ENCODE measurements at places on chromosomes 3 and 15.

- no peak for DNase-seq
Measured at GRCh38 chr3:132254076-132254755, 63.0 kb upstream of the ACP3 start.

DNA sequence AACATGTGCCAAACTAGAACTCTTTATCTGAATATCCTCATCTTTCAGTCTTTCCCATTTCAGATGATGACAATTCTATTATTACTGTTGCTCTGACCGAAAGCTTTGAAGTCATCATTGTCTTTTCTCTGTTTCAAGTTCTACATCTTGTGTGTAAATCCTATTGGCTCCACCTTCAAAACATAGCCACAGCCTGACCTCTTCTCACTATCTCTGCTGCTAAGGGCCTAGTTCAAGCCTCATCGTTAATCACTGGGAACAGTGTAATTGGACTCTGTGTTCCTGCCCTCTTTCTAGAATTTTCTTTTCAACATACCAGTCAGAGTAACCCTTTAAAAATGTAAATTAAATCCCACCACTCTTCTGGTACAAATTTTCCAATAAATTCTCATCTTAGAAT is 105.1 kb downstream of the OXSM start:
- no peak for DNase-seq

- no peak for DNase-seq
Measured at GRCh38 chr3:40593351-40593750, 68.6 kb downstream of the ZNF621 start.

DNA sequence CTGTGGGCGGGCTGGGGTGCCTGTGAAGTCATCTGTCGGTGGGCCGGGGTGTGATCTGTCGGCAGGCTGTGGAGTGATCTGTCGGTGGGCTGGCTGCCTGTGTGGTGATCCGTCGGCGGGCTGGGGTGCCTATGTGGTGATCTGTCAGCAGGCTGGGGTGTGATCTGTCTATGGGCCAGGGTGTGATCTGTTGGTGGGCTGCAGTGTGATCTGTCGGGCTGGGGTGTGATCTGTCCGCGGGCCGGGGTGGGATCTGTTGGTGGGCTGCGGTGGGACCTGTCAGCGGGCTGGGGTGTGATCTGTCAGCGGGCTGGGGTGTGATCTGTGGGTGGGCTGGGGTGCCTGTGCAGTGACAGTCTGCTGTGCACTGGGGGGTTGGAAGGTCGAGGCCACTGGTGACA is 204.5 kb downstream of the XXYLT1 start:
- DNase-seq: no peak

- no peak for DNase-seq
Measured at GRCh38 chr15:101827257-101827656, 15.3 kb downstream of the OR4F15 start.

DNA sequence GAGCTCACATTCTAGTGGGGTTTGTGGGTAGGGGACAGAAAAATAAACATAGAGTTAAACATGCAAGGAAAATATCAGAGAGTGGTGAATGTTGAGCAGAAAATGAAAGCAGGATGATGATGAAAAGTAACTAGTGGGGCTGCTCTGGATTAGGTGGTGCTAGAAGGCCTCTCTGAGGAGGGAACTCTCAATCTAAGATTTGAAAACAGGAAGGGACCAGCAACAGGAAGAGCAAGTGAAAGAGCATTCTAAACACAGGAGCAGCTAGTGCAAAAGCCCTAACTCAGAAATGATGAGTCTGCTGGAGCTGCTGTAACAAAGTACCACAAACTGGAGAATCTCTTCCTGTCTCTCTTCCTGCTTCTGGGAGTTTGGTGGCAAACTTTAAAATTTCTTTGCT is 468.6 kb upstream of the AGTR1 start:
- DNase-seq: no peak

DNA sequence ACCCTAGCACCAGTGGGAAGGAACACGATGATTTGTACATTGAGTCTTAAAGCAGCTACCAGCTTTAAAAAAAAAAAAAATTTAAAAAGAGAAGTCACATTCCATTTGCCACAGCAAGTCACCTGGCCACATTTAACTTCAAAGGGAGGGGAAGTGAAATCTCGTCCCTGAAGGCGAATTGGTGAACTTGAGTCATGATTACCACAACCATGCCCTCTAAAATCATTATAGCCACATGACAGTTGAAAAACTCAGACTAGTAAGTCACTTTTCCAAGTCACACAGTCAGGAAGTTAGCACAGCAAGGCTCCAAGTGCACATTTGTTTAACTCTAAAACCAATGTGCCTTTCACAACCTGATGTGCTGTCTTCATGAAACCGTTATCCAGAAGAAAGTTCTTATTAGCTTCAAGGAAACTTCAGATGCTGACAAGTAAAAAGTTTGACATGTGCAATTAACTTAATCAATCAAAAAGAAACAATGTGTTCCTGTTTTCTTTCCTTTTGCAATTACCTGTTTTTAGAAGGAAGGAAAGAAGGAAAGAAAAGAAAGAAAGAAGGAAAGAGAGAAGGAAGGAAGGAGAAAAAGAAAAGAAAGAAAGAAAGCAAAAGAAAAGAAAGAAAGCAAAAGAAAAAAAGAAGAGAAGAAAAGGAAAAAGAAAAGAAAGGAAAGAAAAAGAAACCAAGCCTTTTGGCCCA is 8.3 kb upstream of the THSD4 start:
- DNase-seq: no peak

GRCh38 chr3:161893972-161894371 is 397.4 kb downstream of the OTOL1 start:
- DNase-seq: no peak
